ENCODE measurements at places on chromosomes 12 and 14.

- no peak for DNase-seq
Observed at GRCh38 chr14:104353221-104353920, 215.0 kb downstream of the KIF26A start.

- DNase-seq = no peak
Observed at GRCh38 chr14:76457841-76458240, 81.9 kb downstream of the ESRRB start.

- DNase-seq = no peak
Observed at GRCh38 chr14:21408147-21408546, 24.3 kb upstream of the SUPT16H start.

GRCh38 chr14:58875613-58876012 is 237.9 kb downstream of the DACT1 start:
- no peak for DNase-seq

DNA sequence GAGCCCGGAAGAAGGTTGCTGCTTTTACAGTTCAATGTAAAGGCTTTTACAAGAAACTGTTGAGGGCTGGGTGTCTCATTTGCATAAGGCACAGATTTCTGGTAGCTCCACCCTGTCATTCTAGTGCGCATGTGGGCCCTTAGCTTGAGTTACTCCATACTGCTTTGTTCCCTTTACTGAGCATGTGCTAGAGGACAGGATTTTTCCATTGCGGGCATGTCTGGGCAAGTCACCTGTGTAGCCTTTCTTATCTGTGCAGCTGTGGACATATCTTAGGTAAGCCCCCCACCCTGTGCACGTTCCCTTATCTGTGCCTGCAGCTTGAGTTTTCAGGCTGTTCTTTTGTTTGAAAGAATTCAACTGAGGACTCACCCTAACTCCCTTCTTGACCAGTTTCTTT is 56.2 kb upstream of the ARHGAP5 start:
- no peak for DNase-seq

DNA sequence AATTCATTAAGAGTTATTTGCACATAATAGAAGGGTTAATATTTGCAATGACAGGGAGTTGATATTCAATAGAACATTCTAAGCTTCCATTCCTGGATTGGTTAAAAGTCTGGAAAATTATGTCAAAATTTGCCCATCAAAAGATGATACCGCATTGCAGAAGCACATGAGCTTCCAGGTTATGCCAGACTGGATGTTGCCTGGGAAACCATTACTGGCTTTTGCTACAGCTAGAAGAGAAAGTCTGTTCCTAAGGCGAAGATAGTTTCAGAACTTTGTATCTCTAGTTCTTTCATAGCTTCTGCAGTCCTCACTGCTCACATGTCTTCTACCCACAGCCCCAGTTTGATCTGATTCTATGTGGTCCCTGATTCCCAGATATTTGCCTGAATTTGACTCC is 122.4 kb upstream of the AMIGO2 start:
- no peak for DNase-seq

GRCh38 chr12:107320929-107321631 is 227.7 kb upstream of the CRY1 start:
- peak; percentile 81 for DNase-seq

DNA sequence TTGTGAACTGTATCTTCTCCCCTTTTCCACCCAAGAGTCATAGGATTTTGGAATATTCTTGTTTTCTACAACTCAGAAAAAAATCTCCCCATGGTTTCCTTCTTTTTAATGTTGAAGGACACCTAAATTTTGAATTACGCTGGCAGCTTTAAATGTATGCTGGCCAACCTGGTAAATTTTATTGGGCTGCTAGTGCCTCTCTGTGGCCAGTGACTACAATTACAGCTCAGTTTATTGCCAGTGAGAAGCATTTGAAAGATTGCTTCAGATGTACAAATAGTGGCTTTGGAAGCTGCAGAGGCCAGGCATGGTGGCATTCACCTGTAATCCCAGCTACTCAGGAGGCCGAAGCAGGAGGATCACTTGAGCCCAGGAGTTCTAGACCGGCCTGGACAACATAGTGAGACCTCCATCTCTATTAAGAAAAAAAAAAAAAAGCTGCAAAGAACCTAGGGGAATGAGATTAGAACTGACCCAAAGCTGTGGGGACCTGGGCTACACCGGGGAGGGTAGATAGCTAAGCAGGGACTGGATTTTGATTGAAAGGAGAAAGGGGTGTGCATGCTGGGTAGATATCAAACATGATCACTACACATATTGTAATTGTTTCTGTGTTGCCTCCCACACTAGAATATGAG is 7.6 kb upstream of the RAB21 start:
- DNase-seq = peak; percentile 62

DNA sequence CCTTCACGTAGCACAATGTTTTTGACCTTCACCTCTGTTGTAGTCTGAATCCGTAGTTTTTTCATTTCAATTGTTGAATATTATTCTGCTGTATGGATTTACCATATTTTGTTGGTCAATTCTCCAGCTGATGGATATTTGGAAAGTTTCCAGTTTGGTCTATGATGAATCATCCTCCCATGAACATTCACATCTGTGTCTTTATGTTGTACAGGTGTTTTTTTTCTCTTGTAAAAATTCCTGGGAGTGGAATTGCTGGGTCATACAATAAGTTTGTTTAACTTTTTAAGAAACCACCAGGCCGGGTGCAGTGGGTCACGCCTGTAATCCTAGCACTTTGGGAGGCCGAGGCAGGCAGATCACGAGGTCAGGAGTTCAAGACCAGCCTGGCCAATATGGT is 36.7 kb upstream of the GNG2 start:
- DNase-seq = no peak

GRCh38 chr14:32934881-32935633 is 3.6 kb upstream of the NPAS3 start:
- no peak for DNase-seq

GRCh38 chr12:5633106-5633505 is 201.2 kb downstream of the NTF3 start:
- DNase-seq = no peak

GRCh38 chr12:87320724-87321123 is 708.5 kb downstream of the C12orf50 start:
- no peak for DNase-seq

DNA sequence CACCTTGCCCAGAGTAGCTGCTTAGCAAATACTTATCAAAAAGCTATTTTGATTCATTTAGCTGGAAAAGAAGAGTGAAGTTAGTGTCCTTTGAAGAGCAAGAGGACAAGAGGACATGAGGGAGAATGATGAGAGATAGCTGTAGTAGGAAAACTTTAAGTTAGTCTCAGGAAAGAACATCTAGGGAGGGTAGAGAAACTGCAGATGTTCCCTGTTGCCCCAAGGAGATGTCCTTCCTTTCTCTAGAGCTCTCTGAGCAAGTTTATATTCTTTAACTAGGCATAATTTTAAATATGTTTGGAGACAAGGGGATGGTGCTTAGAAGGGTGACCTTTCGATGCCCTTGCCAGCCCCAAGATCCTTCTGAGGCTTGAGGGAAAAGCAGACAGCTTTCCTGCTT is 529.1 kb upstream of the TBX3 start:
- DNase-seq = no peak

- no peak for DNase-seq
Observed at GRCh38 chr12:12693111-12693671, 2.8 kb downstream of the GPR19 start.

- DNase-seq = no peak
Observed at GRCh38 chr12:30908722-30909348, 17.7 kb upstream of the TSPAN11 start.

GRCh38 chr12:128813392-128813791 is 10.4 kb downstream of the SLC15A4 start:
- no peak for DNase-seq

DNA sequence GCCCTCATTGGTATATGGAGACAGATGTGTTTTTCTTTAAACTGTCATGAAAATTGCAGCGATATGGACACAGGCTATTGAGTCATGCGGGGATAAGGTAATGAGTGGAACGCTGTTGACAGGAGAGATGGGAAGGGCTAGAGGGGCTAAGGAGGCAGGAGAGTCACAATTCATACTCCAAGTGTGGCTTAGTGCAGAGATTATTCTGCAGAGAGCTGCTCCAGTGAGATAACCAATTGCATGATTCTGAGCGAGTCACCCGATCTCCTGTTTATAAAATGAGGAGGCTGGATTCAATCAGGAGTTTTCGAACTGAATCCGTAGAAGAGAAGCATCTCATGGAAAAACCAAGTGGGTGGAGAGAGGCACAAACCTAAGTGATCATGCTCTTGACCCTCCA is 106.4 kb upstream of the PLEKHG7 start:
- DNase-seq = no peak

GRCh38 chr14:64421166-64421565 is 33.0 kb downstream of the MTHFD1 start:
- DNase-seq = no peak

DNA sequence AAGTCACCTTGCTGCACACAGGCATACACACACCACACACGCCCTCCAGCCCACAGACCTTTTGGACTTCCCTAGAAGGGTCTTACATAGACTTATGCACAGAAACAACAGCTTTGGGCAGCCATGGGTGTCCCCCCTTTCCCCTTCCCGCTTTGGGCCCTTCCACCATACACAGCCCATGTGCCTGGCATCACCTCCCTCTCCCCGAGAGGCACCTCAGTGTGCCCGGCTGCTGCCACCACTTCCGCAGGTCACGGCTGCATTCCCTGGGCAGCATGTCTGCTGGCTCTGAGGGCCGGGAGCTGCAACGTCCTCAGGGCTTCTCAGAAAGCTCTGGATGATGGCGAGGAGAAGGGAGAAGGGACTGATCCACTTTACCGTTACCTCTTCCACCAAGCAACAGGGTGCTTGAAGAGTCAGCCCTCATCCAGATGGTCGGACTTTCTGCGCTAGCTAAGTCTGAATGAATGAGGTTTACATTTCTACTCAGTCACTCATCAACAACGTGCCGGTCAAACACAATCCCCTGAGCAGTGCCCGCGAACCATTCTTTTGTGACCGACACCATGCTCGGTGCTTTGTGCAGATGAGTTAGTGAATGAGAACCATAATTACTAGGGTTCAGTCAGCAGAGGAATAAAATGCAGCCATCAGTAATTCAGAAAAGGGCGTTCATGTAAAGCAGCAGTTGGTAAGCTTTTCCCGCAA is 72.2 kb upstream of the BCL11B start:
- DNase-seq = no peak

DNA sequence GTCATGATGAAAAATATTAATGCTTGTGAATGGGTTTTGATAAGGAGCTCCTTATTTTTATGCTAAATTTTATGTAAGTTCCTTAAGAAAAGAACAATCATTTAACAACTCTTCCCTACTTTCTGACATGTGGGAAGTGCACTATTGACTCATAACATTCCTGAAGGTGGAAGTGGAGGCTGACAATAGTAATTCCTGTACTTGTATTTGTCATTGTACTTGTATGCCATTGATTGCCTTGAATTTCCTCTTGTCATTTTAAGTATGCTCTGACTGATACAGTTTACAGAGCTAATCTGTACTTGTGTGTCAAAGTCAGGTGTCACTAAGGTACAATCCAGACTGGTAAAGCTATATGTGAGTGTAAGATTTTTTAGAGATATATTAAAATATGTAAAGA is 440.0 kb downstream of the SLC16A7 start:
- no peak for DNase-seq

DNA sequence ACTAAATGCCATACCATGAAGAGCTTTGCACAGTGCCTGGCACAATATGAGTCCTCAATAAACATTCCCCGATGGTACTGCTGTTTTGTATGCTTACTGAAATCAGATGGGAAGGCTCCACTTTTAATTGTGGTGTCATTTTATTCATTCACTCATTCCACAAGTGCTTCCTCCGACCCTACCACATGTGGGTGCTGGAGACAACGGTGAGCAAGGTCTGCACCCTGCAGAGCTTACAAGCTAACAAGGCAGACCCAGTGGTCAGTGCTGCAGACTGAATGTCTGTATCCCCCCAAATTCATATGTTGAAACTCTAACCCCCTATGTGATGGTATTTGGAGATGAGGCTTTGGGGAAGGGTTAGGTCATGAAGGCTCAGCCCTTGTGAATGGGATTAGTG is 48.3 kb downstream of the RFX4 start:
- no peak for DNase-seq

- DNase-seq = no peak
Observed at GRCh38 chr12:107094183-107094448, 767 bp upstream of the CRY1 start.

DNA sequence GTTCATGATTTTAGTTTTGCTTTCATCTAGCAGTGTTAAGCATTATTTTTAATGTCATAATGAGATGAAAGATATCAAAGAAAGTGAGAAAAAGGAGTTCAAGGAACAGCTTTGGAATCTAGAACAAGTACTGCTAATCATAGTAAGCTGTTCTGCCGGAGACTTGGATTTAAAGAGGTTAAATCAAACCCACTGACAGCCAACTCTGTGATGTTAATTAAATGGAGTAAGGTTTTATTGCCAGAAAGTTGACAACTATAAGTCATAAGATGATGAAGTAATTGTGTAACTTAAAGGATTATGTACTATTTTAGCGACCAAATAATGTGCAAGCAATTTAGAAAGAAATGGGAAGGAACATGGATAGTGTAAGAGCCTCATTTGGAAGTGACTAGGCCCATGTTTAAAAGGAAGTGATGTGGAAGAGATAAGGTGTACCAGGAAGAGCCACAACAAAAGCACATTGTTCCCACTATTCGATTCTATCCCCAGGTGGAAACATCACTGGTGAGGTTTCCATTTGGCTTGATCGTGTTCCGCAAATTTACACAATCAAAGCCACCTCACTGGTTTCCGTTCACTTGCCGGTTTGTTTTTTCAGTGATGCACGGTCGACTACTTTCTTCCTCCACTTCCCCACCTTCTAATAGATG is 388.5 kb downstream of the PAWR start:
- no peak for DNase-seq

GRCh38 chr14:101598159-101598558 is 36.9 kb downstream of the DIO3 start:
- no peak for DNase-seq

GRCh38 chr12:94762943-94763342 is 112.6 kb upstream of the TMCC3 start:
- no peak for DNase-seq

DNA sequence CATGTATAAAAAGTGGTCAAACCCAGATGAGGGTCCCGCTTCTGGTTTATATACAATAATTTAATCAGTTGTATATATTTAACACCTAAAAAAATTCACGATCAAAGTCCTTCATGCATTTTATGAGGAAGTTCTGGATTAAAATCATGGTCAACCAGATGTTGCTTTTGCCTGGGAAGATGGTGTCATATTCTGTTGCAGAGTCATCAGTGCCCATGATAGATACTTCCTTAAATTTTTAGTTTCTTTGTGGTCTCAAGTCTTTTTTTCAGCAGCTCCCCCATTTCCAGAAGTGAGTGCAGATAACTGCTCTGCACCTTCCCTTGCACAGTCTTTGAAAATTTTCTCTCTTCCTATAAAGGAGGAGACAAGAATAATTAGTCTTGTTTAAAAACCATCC is 16.1 kb downstream of the ERP29 start:
- DNase-seq = no peak

- no peak for DNase-seq
Observed at GRCh38 chr14:35351497-35351896, 53.1 kb downstream of the NFKBIA start.
